ENCODE measurements at places on chromosomes 6 and 20.

DNA sequence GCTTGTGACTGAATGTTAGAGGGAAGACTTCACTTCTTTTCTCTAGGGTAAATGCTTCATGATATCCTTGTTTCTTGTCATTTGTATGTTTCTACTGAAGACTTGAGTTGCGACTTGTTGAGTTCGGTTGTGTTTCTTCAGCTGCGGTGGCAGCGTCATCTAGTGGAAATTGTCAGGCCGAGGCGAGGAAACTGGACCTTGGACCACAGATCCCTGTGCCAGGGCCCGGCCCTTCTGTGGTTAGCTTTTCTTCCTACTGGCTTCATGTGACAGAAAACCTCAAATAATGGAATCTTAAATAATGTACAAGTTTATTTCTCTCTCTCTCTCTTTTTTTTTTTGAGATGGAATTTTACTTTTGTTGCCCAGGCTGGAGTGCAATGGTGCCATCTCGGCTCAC lies 12.4 kb downstream of the MTHFD1L start:
- no peak for DNase-seq

DNA sequence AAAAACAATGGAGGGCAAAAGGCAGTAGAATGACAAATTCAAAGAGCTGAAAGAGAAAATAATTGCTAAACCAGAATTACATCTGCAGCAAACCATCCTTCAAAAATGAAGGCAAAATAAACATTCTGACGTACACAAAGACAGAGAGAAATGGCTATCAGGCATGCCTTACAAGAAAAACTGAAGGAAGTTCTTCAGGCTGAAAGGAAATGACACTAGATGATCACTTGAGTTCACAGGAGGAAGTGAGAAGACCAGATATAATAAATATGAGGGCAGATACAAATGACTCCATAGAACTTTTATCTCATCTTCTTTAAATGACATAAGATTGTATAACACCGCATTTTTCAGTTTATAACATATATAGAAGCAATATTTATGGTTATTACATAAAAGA lies 30.0 kb downstream of the DZANK1 start:
- no peak for DNase-seq

DNA sequence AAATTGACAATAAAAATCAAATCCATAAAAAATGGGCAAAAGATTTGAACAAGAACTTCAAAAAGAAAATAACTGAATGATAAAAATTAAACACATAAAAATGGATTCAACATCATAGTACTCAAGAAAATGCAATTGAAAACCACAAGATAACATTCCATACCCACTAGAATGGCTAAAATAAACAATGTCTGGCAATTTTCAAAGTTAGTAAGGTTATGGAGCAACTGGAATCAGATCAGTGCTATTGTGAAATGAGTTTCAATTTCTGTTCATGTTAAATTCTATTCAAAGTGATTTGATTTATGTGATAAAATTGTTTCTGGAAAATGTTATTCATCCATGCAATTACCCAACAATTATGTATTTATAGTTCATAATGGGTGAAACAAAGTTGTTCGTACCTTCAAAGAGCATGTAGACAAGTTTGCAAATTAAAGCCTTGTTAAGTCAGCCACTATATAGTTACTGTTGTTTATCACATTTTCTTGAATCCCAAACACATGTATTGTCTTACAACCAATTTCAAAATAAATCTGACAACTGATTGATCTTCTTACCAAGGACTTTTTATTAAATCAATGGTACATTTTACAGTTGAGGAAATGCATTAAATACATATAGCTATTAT lies 151.5 kb upstream of the CENPW start:
- DNase-seq, result no peak

- no peak for DNase-seq
Measured at GRCh38 chr20:59284470-59284869, 15.9 kb upstream of the EDN3 start.

- DNase-seq, result no peak
Measured at GRCh38 chr6:79564636-79565035, 27.4 kb upstream of the LCA5 start.

DNA sequence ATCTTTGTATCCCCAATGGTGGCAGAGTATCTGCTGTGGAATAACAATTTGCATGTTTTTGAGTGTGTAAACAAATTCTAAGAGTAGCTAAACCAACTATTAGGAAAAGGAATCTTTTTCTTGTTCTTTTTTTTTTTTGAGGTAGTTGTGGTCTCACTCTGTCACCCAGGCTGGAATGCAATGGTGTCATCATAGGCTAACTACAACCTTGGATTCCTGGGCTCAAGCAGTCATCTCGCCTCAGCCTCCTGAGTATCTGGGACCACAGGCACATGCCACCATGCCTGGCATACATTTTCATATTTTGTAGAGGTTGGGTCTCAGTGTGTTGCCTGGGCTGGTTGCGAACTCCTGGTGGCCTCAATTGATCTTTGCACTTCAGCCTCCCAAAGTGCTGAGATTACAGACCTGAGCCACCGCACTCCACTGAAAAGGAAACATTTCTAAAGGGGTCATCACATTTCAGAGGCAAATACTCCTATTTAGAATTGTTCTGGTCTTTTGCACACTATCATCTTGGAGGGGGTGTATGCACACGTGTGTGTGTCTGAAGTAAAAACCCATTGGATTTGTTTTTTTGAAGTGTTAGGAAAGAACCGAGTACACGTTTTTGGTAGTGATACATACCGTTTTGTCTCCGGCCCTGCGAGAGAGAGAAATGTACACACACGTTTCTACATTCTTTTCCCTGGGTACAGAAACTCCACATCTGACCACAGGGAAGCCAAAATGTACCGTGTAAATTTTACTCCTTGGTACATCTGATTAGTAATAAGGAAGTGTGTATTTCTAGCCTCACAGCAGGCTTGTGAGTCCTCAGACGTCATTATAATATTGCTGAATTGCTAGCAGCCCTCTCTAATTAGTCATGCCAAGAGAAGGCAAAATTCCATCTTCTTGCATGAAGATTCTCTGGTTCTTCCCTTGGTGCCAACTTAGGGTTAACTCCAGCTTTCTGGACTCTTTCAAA lies 183.6 kb downstream of the JARID2 start:
- DNase-seq, result no peak

DNA sequence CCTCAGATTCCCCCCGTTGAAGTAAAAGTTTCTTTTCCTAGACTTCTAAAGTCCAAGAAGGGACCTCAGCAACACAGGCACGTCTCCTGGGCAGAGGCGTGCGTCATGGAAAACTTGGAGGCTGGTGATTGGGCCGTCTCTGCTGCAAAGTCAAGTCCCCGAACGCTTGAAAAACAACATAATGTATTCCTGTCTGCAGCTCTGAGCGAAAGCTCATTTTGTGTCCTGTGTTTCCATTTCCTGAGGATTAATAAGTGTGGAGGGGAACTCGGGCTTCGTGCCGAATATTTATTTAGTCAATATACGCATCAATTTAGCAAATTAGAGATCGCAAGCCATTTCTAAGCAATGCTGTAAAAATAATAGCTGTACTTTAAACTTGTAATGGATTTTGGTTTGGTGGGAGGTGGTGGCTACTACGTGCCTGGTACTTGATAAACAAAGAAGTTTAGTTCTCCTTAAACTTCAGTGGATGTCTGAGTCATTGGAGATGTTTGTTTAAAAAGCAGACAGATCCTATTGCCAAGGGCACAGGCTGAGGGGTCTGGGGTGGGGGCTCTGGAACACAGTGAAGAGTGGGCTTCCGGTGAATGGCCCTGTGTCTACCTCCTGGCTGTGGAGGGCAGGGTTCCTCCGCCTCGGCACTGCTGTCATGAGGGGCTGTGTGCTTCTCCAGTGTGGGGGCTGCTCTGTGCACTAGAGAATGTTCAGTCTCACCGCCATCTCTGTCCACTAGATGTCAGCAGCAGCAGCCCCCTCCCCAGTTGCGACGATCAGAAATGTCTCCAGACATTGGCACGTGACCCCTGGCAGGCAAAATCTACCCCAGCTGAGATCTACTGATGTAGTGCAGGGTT lies 21.8 kb downstream of the PCK1 start:
- peak; percentile 56 for DNase-seq

GRCh38 chr20:41142919-41143318 lies 5.6 kb downstream of the PLCG1 start:
- DNase-seq, result no peak

DNA sequence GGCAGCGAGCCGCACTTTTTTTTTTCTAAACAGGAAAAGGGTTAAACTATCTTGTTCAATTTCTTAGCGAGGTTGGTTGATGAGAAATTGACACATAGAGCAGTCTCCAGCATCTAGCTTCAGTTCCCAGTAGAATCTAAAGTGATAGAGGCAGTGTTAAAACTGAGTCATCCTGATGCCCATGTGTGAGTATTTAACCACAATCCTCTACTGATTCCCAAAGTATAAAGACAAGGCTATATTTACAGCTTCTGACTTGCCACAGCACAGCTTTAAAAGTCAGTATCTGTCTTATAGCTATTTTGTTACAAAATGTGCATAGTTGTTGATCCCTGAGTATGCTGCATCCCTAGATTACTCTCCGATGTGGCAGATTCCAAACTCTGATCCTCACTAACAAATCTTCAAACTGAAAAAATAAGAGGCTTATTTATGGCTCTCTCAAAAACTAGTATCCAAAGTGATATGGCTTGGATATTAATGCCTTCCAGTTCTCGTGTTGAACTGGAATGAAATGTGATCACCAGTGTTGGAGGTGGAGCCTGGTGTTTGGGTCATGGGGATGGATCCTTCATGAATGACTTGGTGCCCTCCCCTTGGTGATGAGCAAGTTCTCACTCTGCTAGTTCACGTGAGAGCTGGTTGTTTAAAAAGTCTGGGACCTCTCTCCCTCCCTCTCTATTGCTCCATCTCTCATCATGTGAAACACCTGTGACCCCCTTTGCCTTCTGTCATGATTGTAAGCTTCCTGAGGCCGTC lies 13.1 kb upstream of the POPDC3 start:
- no peak for DNase-seq

- no peak for DNase-seq
Measured at GRCh38 chr6:28277746-28278145, 3.6 kb upstream of the PGBD1 start.

DNA sequence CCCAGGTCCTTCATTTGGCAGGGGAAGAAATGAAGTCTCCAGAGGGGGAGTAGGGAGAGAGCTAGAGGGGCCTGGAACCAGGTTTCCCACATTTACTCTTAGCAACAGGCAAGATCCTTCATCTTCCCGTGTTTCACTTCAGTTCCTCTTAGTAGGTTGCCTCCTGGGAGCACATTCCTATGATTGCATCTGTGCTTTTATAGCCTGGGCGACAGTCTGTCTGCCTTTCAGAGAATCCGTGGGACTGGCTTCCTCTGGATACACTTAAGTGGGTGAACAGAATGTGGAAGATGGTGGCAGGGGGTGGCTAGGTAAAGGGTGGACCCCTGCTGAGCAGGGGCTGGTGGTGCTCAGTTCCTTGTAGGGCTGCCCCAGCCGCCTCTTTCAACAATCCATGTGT lies 33.4 kb downstream of the STK35 start:
- DNase-seq, result no peak

DNA sequence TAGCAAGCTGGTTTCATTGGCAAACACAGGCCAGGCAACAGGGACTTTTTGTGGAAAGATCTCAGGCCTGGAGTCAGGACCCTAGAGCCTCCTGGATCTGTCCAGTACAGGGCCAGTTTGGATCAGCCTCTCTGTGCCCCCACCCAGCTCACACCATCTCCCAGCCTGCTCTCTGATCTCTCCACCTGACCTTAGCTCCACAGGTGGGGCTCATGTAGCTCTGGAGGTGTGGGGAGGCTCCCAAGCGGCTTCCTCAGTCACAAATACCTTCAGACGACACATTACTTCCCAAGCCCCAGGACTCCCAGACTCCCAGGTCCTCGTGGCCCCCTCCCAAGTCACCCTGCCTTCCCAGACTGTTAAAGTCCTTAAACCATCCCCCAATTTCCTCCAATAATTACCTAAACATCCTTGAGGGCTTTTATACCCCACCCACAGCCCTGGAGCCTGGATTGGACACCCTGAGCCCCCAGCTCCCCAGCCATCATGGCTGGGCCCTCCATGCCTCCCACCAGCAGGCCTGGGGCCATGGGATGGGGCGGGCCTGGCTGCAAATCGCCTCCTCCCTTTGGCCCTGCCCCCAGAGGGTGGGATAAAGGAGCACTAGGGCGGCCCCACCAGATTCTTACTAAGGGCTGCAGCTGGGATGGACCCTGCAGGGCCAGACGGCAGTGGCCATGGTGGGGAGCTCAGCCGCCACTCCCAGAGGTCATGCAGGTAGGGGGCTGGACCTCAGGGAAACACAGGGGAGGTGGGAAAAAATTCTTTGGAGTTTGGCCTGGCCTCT lies 15.9 kb upstream of the FANCE start:
- no peak for DNase-seq

DNA sequence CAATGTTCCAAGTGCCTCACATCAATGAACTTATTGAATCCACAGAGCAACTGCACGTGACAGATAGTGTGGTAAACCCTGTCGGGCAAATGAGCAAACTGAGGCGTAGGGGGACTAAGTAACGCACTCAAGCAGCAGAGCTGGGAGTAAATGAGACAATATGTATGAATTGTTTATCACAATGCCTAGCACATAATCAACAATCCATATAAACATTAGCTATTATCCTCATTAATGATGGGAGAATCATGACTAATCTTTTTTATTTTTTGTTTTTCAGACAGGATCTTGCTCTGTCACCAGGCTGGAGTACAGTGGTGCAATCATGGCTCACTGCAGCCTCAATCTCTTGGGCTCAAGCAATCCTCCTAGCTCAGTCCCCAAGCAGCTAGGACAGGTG lies 43.9 kb upstream of the B4GALT5 start:
- no peak for DNase-seq

DNA sequence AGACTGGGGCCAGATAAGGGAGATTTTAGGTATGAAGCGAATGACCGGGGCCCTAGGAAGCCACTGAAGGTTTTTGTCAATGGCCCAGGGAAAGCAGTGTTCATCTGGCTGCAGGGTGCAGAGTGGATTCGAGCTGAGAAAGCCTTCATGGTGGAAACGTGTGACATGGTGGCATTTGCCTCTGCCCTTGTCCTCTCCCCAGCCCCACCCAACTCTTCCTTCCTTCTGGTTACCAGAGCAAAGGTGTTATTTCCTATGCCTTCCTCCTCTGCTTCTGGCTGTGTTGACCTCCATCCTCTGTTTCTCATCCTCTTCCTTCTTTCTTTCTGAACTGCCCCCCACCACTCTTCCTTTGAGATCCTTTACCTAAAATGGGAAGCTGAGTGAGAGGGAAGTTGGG lies 195.1 kb upstream of the SUPT3H start:
- no peak for DNase-seq

GRCh38 chr6:49255335-49255734 lies 207.7 kb downstream of the MMUT start:
- no peak for DNase-seq

DNA sequence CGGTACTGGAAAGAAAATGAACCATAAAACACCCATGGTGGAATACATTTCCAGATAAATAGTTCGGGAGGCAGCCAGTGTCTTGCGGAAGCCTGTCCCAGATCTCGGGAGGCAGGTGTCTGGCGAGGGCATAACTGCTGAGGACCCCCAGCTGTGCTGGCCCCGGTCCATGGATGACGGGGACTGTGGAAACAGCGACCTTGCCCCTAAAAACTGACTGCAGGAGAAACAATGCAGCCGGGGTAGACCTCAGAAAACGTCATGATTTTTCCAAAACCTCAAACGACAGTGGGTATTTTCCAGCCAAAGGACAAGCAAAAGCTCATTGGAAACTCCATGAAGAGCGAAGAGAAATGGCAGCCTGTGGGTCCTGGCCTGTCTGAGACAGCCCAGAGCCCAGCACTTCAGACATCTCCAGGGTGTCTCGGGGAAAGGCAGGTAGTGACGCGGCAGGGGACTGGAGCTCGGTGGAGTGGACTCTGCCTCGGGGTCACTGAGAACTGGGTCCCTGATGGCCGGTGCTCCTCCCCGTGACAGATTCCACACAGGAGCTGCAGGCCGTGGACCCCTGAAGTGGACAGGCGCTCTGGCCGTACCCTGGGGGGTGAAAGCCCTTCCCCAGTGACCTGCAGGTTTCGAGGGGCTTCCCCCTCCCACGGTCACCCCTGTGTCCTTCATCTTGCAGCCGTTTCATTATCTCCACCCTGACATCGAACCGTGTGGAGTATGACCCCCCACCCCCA lies 188.6 kb downstream of the SYNDIG1 start:
- DNase-seq, result no peak
